ENCODE measurements at places on chromosomes 6 and 20. TPM values are rescaled to one million over a fixed set of nuclear protein-coding genes. Genes with fewer than 3 reads are reported as not detected.

The SPAG4 gene
- total RNA-seq: 3.6 TPM

The LTB gene
- not detected for total RNA-seq

The SPATS1 gene
- total RNA-seq: not detected

The TCP11 gene
- not detected for total RNA-seq

The TP53RK gene
- total RNA-seq: 18.2 TPM

The NKX2-4 gene
- total RNA-seq: not detected

Measured in sigmoid colon (tissue), 7 donors.